ENCODE measurements at places on chromosomes 11 and 22.

GRCh38 chr11:131823772-131824171 lies 453.4 kb downstream of the NTM start:
- DNase-seq, result no peak

DNA sequence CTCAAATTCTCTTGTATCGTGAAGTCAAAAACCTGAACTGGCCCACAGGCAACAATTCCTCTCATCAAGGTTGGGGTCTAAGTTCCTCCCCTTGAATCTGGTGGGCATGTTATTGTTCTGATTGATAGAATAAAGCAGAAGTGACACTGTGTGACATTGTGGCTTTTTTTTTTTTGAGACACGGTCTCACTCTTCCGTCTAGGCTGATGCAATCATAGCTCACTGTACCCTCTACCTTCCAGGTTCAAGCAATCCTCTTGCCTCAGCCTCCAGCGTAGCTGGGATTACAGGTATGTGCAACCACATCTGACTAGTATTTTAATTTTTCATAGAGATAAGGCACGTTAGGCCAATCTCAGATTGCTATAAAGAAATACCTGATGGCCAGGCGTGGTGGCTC lies 8.9 kb upstream of the PELI3 start:
- DNase-seq, result no peak

- DNase-seq, result no peak
Observed at GRCh38 chr11:9495803-9496514, 35.1 kb downstream of the ZNF143 start.

- DNase-seq, result no peak
Observed at GRCh38 chr11:120964857-120965256, 59.0 kb upstream of the TBCEL start.

- DNase-seq, result no peak
Observed at GRCh38 chr11:90851196-90851595, 628.3 kb upstream of the CHORDC1 start.

DNA sequence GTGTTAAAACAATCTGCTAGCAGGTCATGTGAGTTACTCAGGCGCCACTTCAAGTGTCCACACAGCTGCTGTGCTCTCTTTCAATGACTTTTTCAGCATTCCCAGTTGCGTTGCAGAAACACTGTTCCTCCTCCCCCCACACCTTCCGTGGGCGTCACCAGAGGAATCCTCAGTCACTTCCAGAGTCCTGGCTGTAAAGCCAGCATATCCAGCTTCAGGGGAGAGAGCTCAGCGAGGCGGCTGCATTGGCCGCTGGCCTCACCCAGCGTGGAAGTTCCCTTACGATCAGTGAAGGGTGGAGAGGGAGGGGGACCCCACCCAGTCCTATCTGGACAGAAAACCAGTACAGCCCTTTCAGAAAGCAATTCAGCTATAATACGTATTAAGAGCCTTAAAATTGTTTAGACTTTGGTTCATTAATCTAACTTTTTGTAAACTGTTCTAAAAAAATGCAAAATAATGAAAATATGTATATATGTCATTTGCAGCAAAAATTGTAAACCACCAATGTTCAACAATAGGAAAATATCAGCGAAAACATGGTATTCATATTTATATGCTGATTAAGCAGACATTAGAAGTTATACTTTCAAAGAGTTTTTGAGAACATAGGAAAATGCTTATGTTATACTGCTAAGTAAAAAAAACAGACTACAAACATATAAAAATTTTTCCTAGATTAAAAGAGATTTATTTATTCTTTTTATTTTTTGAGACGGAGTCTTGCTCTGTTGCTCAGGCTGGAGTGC lies 2.8 kb upstream of the ANO9 start:
- no peak for DNase-seq

GRCh38 chr11:18001191-18001590 lies 11.7 kb downstream of the SERGEF start:
- no peak for DNase-seq

DNA sequence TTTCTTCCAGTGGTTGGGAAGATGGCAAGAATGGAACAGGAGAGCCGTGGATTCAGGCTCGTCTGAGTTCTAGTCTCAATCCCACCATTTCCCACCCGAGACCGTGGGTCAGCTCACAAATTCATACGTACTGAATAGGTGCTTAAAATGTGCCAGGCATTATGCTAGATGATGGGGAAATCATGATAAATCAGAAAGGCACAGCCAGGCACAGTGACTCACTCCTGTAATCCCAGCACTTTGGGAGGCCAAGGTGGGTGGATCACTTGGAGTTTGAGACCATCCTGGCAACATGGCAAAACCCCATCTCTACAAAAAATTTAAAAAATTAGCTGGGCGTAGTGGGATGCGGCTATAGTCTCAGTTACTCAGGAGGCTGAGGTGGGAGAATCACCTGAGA lies 7.1 kb downstream of the TRIOBP start:
- no peak for DNase-seq

DNA sequence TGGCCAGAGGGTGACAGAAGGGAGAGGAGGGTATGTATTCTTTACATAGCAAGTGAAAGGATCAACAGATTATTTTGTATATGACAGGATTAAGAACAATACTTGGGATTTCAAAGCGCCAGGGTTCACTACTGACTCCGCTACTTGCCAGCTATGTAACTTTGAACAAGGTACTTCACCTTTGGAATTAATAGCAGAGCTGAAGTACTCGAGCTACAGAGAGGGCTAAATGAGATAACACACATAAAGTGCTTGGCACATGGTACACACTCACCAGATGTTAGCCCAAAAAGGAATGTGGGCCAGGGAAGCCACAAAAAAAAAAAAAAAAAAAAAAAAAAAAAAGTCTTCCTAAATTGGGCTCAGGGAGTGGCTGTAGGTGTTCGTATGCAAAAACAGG lies 408.4 kb downstream of the BUD13 start:
- no peak for DNase-seq

GRCh38 chr22:45231293-45231692 lies 9.4 kb downstream of the KIAA0930 start:
- DNase-seq, result no peak

GRCh38 chr11:33646629-33647028 lies 54.0 kb downstream of the C11orf91 start:
- DNase-seq, result no peak

- DNase-seq, result no peak
Observed at GRCh38 chr22:28907311-28908008, 24.1 kb downstream of the ZNRF3 start.

- no peak for DNase-seq
Observed at GRCh38 chr22:25845985-25846745, 104.2 kb downstream of the MYO18B start.
